ENCODE measurements at places on chromosomes 12 and 14. TPM values are rescaled to one million over a fixed set of nuclear protein-coding genes. Genes with fewer than 3 reads are reported as not detected.

The BEGAIN gene
- 1.2 TPM for total RNA-seq

DNA sequence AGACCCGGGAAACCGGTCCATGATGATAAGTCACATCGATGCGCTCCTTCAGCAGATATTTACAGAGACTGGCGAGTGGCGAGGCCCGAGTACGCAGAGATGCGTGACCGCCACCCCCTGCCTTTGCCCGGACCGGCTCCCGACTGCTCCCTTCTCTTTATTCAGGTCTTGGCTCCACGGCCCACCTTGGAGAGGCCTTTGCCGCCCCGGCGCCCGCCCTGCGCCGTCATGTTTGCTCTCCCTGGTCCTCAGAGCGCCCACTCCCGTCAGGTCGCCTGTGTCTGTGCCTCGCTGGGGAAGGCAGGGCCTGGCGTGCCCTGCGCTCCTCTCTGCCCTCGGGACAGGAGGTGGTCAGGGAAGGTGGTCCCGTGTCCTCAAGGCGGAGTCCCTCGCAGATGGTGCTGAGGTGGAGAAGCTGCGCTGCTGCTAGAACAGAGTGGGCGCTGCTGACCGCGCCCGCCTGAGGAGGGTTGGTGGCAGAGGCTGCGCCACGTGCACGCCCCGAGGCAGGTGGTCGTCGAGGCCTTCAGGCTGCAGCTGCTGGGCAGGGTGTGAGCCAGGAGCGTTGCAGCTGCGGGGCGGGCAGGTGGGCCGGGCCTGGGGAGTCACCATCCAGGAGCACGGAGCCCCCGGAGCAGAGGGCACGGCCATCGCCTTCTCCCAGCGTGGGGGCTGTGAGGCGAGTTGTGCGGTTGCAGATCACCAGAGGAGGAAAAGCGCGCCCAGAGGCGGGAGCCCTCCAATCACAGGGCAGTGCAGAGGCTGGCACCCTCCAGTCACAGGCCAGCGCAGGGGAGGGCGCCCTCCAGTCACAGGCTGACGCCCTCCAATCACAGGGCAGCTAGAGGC, 27.2 kb downstream of the DDX51 start:
- peak; percentile 59 for DNase-seq

- DNase-seq: no peak
These were observed 164.1 kb downstream of the SPTSSA start for GRCh38 chr14:34297786-34298520.

GRCh38 chr14:86954623-86955022, 1038.4 kb downstream of the GALC start:
- no peak for DNase-seq

The ADCY6 gene
- 195 TPM for total RNA-seq

- no peak for DNase-seq
These were observed 103.0 kb downstream of the VCPKMT start for GRCh38 chr14:50013198-50013918.

GRCh38 chr14:71444030-71444822, 488.0 kb upstream of the RGS6 start:
- no peak for DNase-seq

The RBMS2 gene
- 23.0 TPM for total RNA-seq

The CLEC2A gene
- not detected for total RNA-seq

DNA sequence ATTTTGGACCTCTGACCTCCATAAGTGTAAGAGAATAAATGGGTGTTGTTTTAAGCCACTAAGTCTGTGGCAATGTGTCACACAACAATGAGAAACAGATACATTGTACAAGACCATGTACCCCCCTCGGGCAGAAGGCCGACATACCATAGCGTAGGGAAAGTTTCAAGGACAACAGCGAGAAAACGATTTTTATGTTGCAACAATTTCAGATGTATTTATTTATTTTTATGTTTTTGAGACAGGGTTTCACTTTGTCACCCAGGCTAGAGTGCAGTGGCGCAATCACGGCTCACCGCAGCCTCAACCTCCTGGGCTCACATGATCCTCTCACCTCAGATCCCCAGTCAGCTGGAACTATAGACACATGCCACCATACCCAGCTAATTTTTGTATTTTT, 136.4 kb upstream of the NCOR2 start:
- DNase-seq: no peak

The CEBPE gene
- not detected for total RNA-seq

DNA sequence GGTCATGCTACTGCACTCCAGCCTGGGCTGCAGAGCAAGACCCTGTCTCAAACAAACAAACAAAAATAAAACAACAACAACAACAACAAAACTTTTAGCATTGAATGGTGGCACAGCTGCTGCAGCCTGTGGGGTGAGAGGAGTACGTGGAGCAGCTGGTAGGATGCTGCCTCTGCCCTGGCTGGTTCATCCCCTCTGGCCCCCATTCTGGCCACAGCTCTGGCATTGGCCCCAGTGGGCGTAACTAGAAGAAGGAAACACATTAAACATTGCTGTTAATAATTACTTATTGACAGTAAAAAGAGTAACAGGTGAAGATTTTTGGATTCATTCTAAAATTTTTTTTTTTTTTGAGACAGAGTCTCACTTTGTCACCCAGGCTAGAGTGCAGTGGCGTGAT, 28.8 kb upstream of the C2CD5 start:
- no peak for DNase-seq

DNA sequence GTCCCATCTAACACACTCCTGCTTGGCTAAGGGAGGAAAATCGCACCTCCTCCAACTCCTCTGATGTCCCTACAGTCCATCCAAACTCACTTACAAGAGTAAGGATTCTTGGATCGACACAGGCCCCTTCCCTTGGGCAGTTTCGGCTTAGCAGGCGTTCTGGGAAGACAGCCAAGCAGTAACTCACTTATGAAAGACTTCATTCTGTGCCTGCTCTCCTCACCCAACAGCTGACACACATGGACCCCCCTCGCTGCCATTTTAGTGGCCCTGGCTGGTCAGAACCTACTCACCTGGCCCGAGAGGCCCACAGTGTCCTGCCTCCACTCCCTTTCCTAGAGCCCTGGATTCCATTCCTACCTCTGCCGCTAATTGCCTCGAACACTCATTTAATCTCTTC, 52.3 kb upstream of the BCL2L14 start:
- DNase-seq: no peak

The PKP2 gene
- 463 TPM for total RNA-seq

DNA sequence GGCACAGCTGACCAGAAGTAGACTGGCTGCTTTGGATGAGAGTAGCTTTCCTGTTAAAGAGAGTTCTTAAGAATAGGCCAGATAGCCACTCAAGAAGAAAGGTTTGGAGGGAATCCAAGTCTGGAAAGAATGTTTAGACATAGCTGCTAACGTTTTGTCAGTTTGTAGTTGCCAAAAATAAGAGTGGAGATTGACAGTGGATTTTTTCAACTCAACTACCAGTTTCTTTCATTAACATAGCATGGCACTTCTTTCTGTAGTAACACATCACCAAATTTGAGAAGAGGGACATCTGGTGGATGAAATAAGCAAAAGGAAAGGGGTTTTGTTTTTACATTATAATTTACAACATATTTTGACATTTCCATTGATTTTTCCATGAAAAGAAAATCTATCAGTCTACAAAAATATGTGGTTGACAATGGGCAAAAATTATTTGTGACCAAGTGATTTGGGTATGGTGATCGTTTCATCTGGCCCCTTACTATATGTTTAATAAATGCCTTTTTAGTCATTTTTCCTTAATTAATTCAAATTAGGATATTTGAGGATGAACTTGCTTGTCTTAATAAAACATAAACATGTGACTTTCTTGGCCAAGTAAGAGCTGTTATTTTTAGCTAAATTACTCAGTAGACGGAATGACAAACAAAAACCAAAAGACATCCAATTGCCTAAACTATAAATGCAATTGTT, 71.1 kb downstream of the PTPRR start:
- no peak for DNase-seq

The FUT8 gene
- total RNA-seq: 12.5 TPM

The GRIN2B gene
- total RNA-seq: 0.16 TPM

The EXOC3L4 gene
- total RNA-seq: 0.46 TPM

The TDRD9 gene
- 3.3 TPM for total RNA-seq

DNA sequence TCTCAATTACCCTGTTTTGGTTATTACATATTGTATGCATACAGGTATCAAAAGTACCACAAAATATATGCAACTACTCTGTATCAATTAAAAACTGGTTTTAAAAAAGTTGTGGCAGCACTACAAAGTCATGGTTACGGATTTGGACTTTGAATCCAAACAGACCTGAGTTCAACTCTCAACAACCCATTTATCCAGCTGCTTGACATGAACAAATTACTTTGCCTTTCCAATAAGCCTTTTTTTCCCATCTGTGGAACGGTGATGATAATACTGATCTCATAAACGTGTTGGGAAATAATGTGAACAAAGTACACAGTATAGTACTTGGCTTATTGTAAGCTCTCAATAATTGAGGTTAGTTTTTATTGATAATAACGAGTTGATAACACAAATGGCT, 85.0 kb downstream of the MNAT1 start:
- DNase-seq: no peak

The AICDA gene
- 0.13 TPM for total RNA-seq

The SLC7A7 gene
- total RNA-seq: 2.3 TPM

DNA sequence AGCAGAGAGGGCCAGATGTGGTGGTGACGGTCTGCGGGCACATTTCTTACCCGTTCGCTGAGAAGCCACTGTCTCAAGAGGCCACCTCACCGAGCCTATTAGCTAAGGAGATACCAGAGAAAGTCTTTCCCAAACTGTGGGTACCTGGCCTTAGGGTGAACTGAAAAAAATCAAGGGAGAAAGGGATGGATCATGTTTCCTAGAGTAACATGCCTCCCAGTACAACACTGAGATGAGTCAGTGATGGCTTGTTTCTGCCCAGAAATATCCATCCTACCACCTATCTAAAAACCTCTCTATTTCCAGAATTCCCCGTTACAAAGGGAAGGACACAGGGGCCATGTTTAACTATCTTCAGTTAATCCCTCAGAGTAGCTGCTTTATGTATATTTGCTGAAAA, 83.7 kb downstream of the LMNTD1 start:
- DNase-seq: no peak

GRCh38 chr14:39755269-39755878, 323.1 kb upstream of the FBXO33 start:
- no peak for DNase-seq

DNA sequence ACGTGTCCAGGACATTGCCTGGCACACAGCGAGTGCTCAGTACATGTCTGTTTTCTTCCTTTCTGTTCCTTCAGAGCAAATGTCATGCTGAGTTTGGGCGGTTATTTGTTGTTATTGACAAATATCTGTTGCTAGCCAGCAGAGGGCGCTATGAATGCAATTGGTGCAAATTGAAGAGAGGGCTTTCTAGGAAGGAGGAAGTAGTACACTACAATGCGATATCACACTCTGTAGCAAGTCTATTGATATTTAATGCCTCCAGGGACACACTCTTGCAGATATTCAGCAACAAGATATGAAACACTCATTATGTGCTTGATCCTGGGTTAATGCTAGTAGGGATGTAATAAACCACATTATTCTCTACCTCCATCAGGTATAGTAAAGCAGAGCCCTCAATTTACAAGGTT, 267.3 kb upstream of the SRRM4 start:
- no peak for DNase-seq

- DNase-seq: no peak
These were observed 16.0 kb upstream of the SERPINA4 start for GRCh38 chr14:94545131-94545841.

- no peak for DNase-seq
These were observed 29.2 kb downstream of the SMUG1 start for GRCh38 chr12:54159589-54159988.

- no peak for DNase-seq
These were observed 403.9 kb downstream of the MED13L start for GRCh38 chr12:115873451-115874082.

GRCh38 chr14:39974036-39974435, 541.8 kb upstream of the FBXO33 start:
- no peak for DNase-seq

DNA sequence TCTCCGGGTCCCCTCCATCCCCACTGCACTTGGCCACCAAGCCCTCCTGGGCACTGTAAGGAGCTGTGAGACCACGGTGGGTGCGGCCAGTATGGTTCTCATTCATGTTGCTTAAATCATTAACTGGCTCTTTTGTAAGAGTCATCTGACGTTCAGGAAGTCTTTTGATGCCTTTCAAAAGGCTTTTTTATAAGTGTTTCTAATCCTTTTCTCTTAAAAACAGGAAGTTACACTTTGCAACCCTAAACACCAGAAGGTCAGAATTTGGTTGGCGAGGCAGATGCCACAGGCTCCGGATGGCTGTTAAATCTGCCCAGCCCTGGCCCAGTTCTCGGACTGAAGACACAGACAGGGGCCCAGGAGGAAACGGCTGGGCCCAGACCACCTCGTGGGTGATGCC, 26.1 kb upstream of the DIO3 start:
- no peak for DNase-seq

The DCN gene
- total RNA-seq: 480 TPM

GRCh38 chr14:96090441-96091148, 51.4 kb downstream of the C14orf132 start:
- DNase-seq: peak; percentile 71
